ENCODE measurements at places on chromosomes 4 and X. TPM values are rescaled to one million over a fixed set of nuclear protein-coding genes. Genes with fewer than 3 reads are reported as not detected.

The TRIM75 gene
- not detected for total RNA-seq

The LRPAP1 gene
- 159 TPM for total RNA-seq

The ATP7A gene
- 5.4 TPM for total RNA-seq

The BMP3 gene
- not detected for total RNA-seq

The PAGE5 gene
- total RNA-seq = 464 TPM

The FAT4 gene
- 1.2 TPM for total RNA-seq

The ZNF630 gene
- 0.38 TPM for total RNA-seq

The JAKMIP1 gene
- total RNA-seq = not detected

The HTR2C gene
- total RNA-seq = not detected

The FRMD7 gene
- total RNA-seq = not detected

The AWAT2 gene
- total RNA-seq = not detected

The ABLIM2 gene
- not detected for total RNA-seq

The DACH2 gene
- total RNA-seq = not detected

The STK32B gene
- 28.3 TPM for total RNA-seq

The AMER1 gene
- 5.2 TPM for total RNA-seq

The MAP3K15 gene
- 0.32 TPM for total RNA-seq

The STS gene
- total RNA-seq = not detected

The FRG2 gene
- total RNA-seq = not detected

The FGA gene
- not detected for total RNA-seq

The GNPDA2 gene
- total RNA-seq = 21.6 TPM

The BRS3 gene
- total RNA-seq = not detected

The CRMP1 gene
- total RNA-seq = 1.4 TPM

The DRP2 gene
- 0.19 TPM for total RNA-seq

The PARM1 gene
- 0.19 TPM for total RNA-seq

The RADX gene
- 2.3 TPM for total RNA-seq

The ANKRD37 gene
- total RNA-seq = 14.4 TPM

The GAGE12F gene
- not detected for total RNA-seq

The SLC16A2 gene
- 0.11 TPM for total RNA-seq

The VEGFC gene
- 15.4 TPM for total RNA-seq

The HTN1 gene
- total RNA-seq = not detected

The MFAP3L gene
- 1.2 TPM for total RNA-seq

All from A375 (cell line).